ENCODE measurements at places on chromosomes 4 and X.

GRCh38 chr4:2295900-2296442 is 34.1 kb upstream of the MXD4 start:
- no peak for DNase-seq

DNA sequence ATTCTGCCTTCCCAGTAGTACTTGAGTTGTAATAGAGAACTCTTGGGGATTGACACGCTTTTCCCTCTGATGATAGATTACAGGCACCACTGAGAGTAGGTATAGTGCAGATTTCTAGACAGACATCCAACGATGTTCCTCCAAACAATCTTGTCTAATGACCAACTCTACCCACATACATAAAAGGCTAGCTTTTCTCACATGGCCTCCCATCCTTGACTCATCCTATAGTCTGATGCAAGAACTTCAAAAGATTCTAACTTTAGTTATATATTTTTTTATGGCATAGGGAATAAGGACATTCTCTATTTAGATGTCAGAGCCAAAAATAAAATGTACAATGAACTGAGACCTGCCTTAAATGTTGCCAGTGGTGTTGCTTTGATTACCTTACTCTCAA is 60.9 kb downstream of the GLRA2 start:
- no peak for DNase-seq

DNA sequence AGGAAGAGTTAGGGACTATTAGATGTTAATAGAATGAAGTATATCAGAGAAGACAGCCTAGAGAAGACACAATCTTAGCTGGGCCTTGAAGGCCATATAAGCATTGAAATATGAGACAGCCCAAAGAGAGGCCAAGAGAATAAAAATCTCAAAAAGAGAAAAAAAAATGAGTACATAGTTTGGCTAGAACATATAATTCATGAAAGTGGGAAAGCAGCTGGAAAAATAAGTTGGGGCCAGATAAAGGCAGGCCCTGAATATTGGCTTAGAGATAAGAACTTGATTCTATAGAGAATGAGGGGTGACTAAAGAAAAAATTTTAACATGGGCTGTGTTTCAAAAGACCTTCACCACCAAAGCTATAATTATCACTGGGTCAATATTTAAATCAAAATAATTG is 7.4 kb upstream of the UTP3 start:
- DNase-seq: no peak

DNA sequence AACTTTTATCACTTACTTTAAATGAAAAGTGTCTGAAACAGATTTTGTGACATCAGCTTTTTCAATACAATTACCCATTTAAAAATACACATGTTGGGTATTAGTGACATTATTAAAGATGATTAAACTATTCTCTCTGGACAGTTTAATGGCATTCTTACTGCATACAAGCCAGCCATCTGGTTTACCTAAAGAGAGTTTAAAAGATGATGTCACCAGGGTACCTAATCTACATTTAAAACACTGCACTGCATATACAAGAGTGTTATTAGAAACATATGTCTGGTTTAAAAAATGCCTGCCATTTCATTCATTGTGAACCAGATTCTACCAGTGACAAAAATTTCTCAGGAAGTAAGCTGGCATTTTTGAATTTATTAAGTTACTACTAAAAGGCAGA is 919.1 kb downstream of the ADGRL3 start:
- no peak for DNase-seq
